ENCODE measurements at places on chromosomes 16 and 17.

DNA sequence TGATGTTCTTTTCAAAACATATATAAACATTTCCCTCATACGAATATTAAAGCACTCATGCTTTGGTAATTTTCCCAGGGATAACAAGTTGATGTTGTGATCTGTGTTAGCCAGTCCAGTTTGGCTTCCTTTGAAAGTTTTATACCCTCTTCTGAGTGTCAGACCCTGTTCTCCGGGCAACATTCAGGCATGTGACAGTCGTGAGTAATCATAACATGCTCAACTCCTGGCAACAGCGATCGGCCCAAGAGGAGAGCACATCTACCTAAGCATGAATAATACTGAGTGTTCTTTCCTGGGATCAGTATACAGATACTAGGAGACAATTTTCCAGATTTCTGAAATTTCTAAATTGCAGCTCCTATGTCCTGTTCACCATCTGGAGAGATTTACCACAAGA, 1086.4 kb downstream of the CDH8 start:
- no peak for DNase-seq

GRCh38 chr17:38728290-38728831, 1.8 kb upstream of the CISD3 start:
- DNase-seq, result no peak

DNA sequence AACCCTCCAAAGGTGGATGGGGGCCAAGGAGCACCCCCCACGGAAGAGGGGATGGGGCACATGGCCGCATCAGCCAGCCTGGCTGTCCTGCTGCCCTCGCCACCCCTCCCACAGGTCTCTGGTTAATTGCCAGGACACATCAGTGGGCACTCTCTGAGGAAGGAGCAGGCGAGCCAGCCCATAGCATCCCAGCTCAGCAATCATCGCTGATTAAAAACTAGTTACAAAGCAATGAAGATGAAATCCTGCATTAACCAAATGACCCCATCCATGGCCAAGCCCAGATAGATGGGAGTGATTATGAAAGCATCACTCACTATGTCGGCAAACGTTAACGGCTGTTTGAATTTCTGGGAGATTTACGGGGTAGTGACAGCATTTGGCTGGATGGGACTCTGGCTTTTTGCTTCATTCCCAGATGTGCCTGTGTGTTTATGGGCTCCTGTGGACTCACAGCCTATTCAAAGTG, 45.3 kb downstream of the CCDC182 start:
- DNase-seq, result no peak

DNA sequence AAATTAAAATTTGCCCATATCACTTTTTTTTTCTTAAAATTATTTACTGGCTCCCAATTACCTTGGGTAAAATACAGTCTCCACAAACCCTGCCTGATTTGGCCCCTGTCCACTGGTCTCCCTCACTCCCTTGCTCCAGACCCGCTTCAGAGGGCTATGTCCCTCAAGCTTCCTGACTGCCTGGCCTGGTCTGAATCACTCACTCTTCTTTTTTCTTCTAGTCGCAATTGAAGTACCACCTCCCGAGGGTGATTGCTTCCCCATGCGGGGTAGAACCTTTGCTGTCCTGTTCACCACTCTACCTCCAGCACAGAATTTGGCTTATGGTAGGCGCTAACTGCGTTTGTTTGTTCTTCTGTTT, 598 bp upstream of the PGAP3 start:
- DNase-seq, result no peak

DNA sequence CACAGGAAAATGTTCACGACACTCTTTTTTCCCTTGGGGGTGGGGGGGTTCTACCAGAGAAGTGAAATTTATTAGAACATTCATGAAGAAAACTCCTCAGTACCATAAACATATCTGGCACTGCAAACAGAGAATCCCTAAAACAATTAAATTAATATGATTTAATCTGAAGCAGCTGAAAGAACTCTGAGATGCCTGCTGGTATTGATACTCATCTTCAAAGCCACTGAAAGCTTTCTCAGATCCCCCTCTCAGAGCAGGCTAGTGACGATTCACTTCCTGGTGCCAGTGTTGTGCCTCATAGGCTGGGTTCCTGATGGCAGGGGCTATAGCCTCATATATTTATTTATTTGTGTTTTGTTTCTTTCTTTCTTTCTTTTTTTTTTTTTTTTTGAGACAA, 52.7 kb downstream of the MYH10 start:
- DNase-seq, result no peak

Data from omental fat pad (tissue), 4 donors.